Upper lobe of left lung (tissue), 6 donors: ENCODE measurements at places on chromosomes 16 and 17. TPM values are rescaled to one million over a fixed set of nuclear protein-coding genes. Genes with fewer than 3 reads are reported as not detected.

IKZF3 gene
- 6.7 TPM for total RNA-seq

- H3K27ac ChIP-seq = no peak overlapping the region
- no peak for DNase-seq
- no peaks in the 10 kb centered on the region for H3K36me3 ChIP-seq
Observed at GRCh38 chr16:52209227-52209626, 337.7 kb downstream of the TOX3 start.

- peaks cover 34% of the 10 kb centered on the region for H3K36me3 ChIP-seq
- no peak for DNase-seq
Observed at GRCh38 chr16:70680495-70681381, 5.1 kb downstream of the MTSS2 start.

RHBDL1 gene
- 2.1 TPM for total RNA-seq

GRCh38 chr16:1707193-1707790, 1.3 kb downstream of the MAPK8IP3 start:
- peak overlapping the region; percentile 87 for H3K4me3 ChIP-seq
- no peaks in the 10 kb centered on the region for H3K36me3 ChIP-seq
- H3K27ac ChIP-seq = peak overlapping the region; percentile 97
- peaks cover 37% of the 10 kb centered on the region for H3K4me1 ChIP-seq
- no peaks in the 10 kb centered on the region for H3K27me3 ChIP-seq

GRCh38 chr17:30103921-30104320, 12.7 kb upstream of the NSRP1 start:
- no peaks in the 10 kb centered on the region for H3K27me3 ChIP-seq
- no peaks in the 10 kb centered on the region for H3K36me3 ChIP-seq
- H3K27ac ChIP-seq = no peak overlapping the region
- no peak overlapping the region for H3K4me3 ChIP-seq
- DNase-seq = no peak
- no peaks in the 10 kb centered on the region for H3K4me1 ChIP-seq

GRCh38 chr17:72861811-72862210, 230.7 kb downstream of the SLC39A11 start:
- no peaks in the 10 kb centered on the region for H3K4me1 ChIP-seq
- DNase-seq = no peak
- no peak overlapping the region for H3K27ac ChIP-seq
- no peak overlapping the region for H3K4me3 ChIP-seq

DNA sequence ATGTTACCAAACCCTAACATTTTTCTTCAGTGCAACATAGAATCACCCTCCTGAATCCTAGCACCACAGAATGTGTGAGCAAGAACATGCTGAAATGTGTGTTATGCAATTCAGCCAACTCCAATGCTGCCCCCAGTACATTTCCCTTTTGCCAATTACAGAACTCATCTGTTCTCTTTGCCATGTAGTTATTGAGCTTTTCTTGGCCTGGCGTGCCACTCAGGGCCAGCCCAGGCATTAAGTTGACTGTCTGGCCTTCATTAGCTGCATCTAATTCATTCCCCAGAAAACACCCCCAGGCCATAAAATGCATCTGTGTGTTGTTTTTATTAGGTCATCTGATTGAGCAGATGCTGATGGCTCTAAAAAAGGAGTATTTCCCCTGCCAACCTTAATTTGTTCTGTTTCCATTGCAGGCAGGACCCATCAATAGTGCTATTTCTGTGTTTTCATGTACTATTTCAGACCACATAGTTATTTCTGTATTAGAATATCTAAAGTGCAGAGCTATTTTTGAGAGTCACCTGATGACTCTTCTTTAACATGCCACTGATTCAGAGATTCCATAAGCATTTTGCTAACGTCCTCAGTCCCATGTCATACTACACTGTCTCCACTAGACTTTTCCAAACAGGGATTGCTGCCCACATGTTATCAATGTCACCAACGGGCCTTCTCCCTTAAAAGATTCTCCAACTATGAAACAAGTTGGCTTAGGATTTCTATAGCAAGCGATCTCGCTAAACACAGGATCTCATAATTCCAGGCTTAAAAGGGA, 969.7 kb downstream of the CDH11 start:
- H3K27ac ChIP-seq = no peak overlapping the region
- no peaks in the 10 kb centered on the region for H3K4me1 ChIP-seq
